Urothelium cell line (cell line): ENCODE measurements at places on chromosomes 16 and 17.
A peak's percentile ranks its signal among the peaks of the same experiment; 100 is the strongest.

DNA sequence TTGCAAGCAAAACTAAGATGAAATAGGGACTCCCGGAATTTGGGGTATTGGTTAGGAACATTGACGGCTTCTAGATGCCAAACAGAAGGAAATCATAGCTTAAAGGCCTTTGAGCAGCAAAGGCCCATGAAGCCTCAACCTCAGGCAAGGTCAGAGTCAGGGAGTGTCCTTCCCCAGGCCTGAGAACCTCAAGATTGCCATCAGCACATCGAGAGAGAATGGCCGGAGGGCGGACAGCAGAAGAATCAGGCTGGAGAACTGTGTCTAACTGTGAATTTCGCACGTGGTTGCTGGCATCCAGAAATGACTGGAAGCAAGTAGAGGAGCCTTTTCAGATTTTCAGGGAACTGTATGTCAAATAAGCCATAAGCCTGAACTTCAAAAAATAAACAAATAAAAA is 24.8 kb upstream of the ANKRD40CL start:
- DNase-seq = no peak

- no peak for DNase-seq
These were observed 5.2 kb downstream of the SLFN11 start for GRCh38 chr17:35368081-35368830.

GRCh38 chr16:88782454-88783390 is 2.3 kb downstream of the PIEZO1 start:
- DNase-seq = peak; percentile 70

GRCh38 chr17:44115585-44116415 is 7.6 kb downstream of the HDAC5 start:
- peak; percentile 52 for DNase-seq

DNA sequence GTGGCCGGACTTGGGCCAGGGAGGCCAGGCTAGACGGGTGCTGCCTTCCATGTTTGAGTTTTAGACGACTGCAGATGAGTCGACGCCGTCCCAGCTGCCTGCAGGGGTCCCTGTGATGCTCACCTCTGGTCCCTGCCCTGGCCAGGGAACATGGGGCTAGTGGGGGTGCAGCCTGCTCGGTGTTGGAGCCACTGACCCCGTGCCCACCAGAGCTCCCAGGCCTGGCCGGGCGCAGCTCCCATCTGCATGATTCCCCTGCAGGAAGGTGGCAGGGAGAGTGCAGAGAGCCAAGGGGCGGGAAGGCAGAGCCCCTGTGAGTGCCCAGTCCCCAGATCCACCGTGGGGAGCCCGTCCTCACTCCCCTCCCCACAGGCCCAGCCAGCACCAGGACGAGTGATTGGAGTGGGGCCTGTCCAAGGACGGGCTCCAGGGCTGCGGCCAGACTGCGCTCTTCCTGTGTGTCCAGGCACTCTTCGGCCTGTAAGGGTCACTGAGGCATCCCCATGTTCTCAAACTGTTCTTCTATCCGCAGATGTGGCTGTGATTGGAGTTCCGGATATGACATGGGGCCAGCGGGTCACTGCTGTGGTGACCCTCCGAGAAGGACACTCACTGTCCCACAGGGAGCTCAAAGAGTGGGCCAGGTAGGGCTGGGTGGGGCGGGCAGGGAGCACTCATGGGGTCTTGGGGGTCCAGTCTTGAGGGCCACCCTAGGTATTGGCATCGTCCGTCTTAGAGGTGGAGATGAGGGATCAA is 26.0 kb upstream of the CDH15 start:
- no peak for DNase-seq

DNA sequence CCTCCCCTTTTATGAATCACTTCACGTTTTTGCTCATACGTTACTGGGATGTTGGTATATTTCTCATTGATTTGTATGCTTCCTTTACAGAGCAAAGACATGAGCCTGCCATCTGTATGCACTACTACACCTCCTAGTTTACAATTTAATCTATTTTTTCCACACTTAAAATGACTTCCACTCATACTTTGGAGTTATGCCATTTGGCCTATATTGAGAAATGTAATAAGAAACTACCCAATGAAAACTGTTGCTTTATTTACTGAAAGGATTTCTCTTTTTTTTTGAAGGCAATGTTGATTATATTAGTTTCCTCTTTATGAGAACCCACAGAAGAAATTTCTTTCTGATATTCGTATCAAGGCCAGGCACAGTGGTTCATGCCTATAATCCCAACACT is 43.1 kb downstream of the DUSP14 start:
- DNase-seq = no peak

DNA sequence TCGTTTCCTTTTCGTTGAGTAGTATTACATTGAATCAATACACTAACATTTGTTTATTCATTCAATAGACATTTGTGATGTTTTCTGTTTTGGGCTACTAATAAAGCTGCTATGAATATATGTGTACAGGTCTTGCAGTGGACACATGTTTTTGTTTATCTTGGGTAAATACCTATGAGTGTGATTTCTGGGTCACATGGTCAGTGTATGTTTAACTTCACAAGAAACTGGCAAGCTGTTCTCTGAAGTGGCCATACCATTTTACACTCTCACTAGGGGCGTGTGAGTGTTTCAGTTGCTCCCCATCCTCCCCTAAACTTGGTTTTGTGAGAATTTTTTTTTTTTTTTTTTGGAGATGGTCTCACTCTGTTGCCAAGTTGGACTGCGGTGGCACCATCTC is 35.0 kb downstream of the PKD1L3 start:
- no peak for DNase-seq

GRCh38 chr17:34639706-34640425 is 60.5 kb downstream of the TMEM132E start:
- DNase-seq = no peak

DNA sequence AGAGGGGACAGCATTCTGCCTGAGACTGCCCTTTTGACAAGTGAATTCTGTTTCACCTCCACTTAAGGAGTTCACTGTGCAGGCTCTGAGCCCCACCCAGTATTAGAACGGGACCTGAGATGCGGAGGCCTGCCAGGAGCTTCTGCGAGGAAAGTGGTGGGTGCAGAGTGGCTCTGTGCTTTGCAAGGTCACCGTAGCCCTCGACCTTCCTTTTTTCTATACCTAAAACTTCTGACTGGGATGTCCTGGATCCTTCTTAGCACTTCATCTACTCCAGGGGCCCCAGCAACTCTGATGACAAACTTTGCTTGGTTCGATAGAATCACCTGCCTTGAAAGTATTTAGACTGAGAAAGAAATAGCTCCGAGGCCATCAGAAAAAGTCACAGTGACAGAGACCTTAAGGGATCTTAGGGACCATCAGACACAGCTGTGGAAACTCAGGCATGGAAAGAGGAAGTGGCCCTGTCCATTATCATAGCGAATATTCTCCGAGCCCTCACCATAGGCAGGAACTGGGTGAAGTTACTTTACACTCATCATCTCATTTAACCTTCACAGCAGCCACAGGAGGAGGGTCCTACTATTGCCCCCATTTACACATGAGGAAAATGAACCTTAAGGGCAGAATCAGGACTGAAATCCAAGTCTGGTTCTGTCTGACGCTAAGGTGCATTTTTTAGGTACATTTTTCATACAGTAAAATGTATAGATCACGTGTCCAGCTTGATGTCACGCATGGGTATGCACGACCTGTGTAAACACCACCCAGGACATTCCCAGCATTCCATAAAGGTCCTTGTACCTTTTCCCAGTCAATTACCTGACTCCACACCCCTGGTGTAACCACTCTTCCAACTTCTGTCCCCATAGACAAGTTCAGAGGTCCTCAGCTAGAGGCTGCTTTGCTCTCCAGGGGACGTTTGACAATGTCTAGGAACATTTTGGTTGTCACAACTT is 676 bp upstream of the KRT13 start:
- DNase-seq = no peak

- DNase-seq = no peak
These were observed 398.6 kb downstream of the CPPED1 start for GRCh38 chr16:12405089-12405488.

GRCh38 chr17:19812407-19812806 is 55.3 kb downstream of the ULK2 start:
- peak; percentile 18 for DNase-seq

GRCh38 chr17:77120868-77121267 is 19.9 kb upstream of the SEC14L1 start:
- DNase-seq = no peak

DNA sequence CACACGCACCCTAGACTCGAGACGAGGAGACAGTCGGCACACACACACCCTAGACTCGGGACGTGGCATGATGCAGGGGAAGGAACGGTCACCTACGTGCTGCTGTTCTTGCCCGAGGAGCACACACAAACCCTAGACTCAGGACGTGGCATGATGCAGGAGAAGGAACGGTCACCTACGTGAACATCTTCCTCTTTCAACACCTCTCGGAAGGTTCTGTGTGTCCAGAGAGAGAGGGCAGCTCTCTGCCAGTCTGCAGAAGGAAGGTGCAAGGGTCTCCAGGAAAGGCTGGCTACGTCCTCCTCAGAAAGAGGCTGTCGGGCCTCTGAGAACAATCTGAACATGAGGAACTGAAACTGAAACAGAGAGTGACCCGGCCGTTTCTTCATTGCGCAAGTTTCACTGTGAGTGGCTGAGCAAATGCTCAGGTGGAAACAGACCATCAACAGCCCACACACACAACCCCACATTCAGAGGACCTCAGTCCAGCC is 43.4 kb downstream of the ZNF276 start:
- no peak for DNase-seq

GRCh38 chr17:55228683-55229192 is 36.0 kb upstream of the HLF start:
- DNase-seq = no peak

GRCh38 chr16:81765111-81765919 is 13.8 kb upstream of the PLCG2 start:
- DNase-seq = no peak

DNA sequence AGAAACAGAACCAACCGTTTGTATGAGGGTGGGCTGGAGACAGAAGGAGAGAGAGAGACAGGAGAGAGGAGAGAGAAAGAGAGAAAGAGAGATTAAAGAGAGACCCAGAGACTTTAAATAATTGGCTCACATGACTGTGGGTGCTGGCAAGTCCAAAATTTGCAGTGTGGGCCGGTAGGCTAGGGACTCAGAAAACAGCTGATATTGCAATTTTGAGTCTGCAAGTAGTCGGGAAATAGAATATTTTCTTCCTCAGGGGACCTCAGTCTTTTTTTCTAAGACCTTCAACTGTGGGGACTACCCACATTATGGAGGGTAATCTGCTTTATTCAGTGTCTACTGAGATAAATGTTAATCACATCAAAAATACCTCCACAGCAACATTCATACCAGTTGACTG is 1439.0 kb downstream of the CDH11 start:
- no peak for DNase-seq

DNA sequence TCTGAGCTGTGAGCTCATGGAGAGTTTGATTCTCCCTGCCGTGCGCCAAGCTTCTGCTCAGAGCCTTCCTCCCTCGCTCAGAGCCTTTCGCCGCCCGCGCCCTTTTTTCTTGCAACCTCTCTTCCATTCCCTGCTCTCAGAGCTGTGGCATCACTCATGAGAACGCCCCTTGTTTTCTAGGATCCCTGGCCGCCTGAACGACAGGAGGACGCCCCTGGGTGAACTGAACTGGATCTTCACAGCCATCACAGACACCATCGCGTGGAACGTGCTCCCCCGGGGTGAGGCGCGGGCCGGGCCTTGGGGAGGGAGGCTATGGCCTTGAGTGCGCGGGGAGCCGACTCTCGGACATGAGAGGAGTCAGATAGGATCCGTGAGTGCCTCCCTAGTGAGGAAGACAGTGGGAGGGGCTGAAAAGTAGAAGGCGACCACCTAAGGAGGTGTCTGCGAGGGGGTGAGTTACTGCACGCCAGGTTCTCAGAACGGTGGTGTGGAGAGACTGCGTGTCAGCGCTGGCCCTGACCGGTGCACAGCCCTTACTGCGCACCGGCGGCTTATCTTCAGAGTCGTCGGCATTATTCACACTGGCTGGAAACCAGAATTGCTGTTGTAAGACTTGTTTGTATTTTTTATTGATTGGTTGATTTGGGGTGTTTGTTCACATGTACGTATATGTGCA is 169.5 kb upstream of the CHMP6 start:
- no peak for DNase-seq

GRCh38 chr17:58006560-58006923 is 504 bp downstream of the SRSF1 start:
- peak; percentile 80 for DNase-seq

- no peak for DNase-seq
These were observed 14.7 kb downstream of the ALOX15 start for GRCh38 chr17:4626734-4627256.

DNA sequence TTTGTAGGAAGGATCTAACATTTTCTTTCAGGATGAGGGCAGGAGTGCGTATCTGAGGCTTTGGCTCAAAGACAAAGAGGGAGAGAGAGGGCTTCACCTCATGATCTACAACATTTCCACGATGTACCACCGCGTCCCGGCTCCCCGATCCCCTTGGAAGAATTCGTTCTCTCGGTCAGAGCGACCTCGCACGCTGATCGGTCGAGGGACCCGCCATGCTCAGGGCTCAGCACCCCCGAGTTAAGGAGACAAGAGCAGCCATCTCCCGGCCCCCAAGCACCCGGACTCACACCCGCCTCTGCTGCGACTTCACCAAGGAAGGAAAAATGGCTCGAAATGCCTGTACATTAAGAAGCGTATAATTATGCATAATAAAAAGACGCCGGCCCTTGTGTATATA is 89.5 kb upstream of the RPL38 start:
- no peak for DNase-seq

GRCh38 chr17:50051082-50051576 is 4.8 kb upstream of the ITGA3 start:
- peak; percentile 88 for DNase-seq

GRCh38 chr16:76038097-76038496 is 239.1 kb upstream of the CNTNAP4 start:
- no peak for DNase-seq

GRCh38 chr16:49459953-49460735 is 86.5 kb downstream of the C16orf78 start:
- no peak for DNase-seq

- DNase-seq = no peak
These were observed 88.7 kb upstream of the CCL2 start for GRCh38 chr17:34166352-34166751.

- DNase-seq = no peak
These were observed 24.5 kb downstream of the PMP22 start for GRCh38 chr17:15240644-15241043.

DNA sequence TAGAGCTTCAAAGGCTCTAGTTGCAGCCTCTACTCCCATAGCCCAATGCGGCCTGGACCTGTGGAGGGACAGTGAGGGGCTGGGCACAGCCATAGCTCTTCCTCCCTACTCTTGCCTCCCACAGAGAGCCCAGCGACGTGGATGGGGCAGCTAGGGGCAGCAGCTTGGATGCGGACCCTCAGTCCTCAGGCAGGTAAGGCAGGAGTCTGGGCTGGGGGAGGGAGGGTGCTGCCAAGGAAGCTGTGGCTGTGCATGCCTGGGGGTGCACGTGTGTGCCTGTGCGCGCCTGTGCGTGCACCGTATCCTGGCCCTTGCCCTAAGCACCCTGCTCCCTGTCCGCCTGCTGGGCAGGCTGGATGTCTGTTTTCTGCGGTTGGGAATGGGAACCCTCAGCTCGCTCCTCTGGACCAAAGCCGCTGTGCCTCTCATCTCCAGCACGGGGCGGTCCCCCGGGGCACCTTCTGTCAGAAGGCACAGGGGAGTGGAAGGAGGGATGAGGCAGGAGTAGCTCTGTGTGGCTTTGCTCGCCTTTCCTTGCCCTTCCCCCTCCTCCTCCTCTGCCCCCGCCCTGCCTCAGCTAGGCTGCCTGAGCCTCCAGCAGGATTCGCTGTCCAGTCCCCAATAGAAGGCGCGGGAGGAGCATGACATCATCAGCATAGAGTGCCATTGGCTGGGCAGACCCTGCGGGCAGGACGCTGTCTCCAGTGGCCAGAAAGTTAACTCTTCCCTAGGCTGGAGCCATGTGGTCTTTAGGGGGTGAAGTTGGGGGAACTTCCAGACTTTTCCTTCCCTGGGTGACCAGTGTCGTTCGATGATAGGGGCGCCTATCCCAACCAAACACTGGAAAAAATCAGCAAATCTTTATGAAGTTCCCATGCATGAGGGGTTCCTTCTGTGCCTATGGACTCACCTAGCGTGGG is 797 bp downstream of the PRCD start:
- peak; percentile 99 for DNase-seq
